ENCODE measurements at places on chromosomes 5 and 9.

DNA sequence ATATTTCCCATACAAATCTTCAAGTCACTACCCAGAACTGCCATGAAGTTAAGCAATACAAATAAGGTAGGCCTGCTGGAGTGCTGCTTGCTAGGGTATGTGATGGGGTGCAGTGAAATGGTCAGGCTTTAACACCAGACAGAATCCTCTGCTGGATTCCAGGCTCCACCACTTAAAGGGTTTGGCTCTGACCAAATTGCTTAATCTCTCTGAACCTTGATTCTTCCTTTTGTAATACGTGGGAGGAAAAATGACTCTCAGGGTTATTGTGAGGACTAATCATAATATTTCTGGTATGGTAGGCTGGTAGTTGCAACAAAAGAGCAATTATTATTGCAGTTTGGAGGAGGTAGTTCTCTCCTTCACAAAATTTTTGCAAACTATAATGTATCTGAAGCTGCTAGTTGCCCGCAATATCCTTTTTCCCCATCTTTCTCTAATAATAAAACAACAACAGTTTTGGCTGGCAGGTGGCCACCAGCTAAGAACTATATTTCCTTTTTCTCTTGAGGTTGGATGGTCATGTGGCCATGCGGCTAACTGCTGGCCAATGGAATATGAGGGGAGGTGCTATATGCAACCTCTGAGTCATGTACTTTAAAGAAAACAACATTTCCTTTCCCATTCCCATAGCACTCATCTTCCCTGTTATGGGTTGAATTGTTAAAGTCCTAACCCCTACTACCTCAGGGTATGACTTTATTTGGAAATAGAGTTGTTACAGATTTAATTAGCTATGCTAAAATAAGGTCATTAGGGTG lies 44.1 kb downstream of the CCL28 start:
- no peak for DNase-seq

DNA sequence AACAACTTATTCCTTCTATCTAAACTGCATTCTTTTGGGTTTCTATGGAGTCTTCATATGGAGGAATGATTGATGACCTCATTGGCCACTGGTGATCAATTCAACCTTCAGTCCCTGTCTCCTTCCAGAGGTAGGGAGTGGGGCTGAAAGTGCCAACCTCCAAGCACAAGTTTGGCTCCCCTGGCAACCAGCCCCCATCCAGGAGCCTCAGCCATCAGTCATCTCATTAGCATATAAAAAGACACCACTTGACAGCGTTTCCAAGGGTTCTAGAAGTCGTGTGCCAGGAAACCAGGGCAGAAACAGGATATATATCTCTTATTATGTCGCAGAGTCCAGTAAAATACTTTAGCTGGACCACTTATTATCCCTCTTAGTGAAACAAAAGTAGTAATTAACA lies 9.8 kb downstream of the SLC31A2 start:
- peak; percentile 63 for DNase-seq

DNA sequence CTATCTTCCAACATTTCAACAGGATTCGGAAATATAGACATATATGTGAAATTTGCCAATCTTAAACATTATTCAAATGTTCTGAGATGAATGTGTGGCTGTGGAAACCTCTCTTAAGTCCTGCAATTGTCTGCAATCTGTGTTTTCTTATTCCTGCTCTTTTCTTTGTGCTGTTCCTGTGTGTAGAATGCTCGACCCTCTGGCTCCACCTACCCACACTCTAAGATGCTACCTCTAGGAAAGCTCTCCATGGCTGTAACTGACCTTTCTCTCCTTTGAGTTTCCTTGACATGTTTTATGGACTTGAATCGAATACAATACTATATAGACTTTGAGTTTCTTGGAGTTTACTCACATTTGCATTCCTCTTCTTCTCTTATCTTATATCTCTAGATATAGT lies 120.6 kb upstream of the ASTN2 start:
- DNase-seq = peak; percentile 36

GRCh38 chr5:52065182-52065581 lies 681.9 kb downstream of the ISL1 start:
- no peak for DNase-seq

GRCh38 chr5:41840251-41840650 lies 30.0 kb downstream of the OXCT1 start:
- no peak for DNase-seq

DNA sequence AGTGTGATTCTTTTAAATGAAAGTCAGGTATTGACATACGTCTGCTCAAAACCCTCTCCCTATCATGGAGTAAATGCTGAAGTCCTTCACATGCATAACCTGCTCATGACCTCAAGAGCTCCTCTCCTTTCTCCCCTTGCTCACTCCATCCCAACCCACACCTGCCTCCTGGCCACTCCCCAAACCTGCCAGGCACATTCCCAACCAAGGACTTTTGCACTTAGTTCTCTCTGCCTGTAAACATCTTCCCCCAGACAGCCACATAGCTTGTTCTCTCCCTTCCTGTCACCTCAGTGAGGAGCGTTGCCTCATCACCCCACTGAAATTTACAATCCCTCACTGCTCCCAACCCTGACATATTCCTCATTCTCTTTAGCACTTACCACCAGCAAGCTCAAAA lies 8.7 kb downstream of the SETD9 start:
- no peak for DNase-seq

- DNase-seq = no peak
Observed at GRCh38 chr9:131404581-131404980, 10.7 kb downstream of the PRRC2B start.

- DNase-seq = peak; percentile 7
Observed at GRCh38 chr9:89358376-89358916, 40.1 kb downstream of the SECISBP2 start.

- no peak for DNase-seq
Observed at GRCh38 chr5:95102687-95103086, 182.2 kb downstream of the MCTP1 start.

- DNase-seq = no peak
Observed at GRCh38 chr5:91257301-91257700, 125.8 kb downstream of the ARRDC3 start.

GRCh38 chr9:15240927-15241326 lies 66.1 kb downstream of the TTC39B start:
- no peak for DNase-seq

DNA sequence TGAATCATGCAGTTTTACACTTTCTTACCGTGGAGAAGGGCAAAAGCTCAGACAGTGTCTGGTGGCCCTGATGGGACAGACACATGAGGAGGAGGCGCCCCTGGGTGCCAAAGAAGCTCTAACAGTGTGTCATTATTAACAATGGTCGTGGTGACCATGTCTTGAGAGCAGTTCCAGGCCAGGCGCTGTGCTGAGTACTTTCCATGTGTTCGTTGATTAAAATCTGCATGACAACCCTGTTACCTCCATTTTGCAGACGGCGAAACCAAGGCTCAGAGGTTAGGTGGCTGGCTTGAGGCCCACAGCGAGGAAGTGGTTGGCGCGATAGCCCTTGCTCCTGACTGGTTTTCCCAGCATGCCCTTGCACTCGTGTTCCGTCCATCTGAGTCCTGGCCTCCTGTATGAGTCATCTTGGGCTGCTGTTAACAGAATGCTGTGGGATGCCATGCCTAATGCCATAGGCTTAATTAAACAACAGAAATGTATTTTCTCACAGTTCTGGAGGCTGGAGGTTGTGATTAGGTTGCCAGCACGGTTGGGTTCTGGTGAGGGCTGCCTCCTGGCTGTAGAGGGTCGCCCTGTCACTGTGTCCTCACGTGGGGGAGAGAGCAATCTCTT lies 92.0 kb downstream of the AMBP start:
- peak; percentile 15 for DNase-seq

GRCh38 chr9:1536522-1537170 lies 478.5 kb upstream of the SMARCA2 start:
- DNase-seq = no peak

DNA sequence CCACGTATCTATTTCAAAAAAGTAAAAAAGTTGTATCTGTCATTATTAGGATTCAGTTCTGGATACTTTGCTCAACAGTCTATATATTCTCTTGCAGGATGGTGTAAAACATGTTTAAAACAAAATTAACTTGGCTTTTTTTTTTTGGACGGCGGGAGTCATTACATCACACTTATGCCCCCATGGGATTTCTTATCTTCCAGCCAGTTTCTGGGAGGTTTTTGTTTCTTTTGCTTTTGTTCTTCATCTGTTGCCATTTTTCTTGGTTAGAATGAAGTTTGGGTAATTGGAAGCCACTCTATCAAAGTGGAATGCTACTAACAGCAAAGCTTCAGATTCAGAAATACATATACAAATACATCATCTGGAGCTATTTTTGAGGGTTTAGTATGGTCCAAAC lies 1.8 kb upstream of the STARD4 start:
- no peak for DNase-seq

DNA sequence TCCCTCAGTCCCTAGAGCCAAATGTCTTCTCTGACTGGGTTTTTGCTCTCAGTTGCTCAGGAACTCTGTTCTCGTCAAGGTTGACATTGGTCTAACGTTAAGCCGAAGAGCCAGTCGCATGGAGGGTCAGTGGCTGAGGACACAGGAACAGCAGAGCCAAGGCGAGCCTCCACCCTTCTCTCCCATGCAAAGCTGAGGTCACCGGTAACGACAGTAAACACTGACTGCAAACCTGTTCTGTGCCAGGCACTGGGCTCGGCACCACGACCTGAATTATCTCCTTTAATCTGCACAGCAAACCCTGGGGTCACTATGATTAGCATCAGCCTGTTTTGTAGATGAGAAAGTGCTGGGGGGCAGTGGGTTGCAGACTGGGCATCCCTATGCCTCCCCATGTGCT lies 171.0 kb downstream of the COL23A1 start:
- peak; percentile 32 for DNase-seq

GRCh38 chr5:10711562-10711961 lies 49.5 kb downstream of the DAP start:
- DNase-seq = no peak

DNA sequence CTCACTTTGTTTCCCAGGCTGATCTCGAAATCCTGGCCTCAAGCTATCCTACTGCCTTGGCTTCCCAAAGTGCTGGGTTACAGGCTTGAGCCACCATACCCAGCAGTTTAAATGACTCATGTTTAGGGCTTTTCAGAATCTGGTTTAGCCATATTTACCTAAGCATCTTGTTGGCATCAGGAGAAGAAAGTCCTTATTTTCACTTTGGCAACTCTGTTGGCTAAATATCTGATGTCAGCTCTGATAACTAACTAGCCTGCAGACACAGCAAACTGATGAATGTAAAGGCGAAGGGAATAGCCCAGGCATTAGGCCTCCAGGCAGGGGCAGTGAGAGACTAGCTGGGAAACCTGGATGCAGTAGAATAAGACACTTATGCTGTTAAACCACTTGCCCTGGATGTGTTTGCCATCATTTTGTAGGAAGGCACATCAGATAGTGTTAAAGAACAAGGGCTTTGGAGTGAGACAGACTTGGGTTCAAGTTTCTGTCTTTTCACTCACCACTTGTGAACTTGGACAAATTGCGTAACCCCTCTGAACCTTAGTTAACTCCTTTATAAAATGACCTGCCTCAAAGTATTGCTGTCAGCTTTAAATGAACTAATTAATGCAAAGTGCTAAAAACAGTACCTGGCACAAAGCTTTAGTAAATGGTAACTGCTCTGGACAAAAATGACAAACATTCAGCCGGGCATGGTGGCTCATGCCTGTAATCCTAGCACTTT lies 34.7 kb upstream of the GARNL3 start:
- DNase-seq = no peak

GRCh38 chr9:36832164-36832795 lies 201.8 kb downstream of the PAX5 start:
- peak; percentile 37 for DNase-seq

DNA sequence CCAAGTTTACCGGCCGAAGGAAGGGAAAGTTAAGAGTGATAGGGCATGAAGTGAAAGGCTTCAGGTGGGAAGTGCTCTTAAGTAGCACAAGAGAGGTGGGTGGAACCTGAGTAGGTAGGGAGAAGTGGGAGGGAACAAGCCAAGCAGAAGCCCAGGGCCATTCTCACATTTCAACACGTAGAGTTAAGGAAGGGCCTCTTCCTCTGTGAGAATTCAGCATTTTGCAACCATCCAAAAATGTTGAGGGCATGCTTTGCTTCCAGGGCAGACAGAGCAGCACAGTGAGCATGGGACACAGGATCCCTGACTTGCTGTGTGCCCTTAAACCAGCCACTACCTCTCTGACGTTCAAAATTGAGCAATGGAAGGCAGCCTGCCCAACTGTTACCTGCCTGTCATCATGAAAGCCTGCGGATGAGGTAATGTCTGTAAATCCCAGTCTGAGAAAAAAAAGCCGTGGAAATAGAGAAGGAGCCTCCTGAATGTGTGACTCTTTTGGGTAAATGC lies 3.3 kb downstream of the CYFIP2 start:
- peak; percentile 57 for DNase-seq

GRCh38 chr5:56037531-56038010 lies 42.8 kb upstream of the IL6ST start:
- DNase-seq = no peak

DNA sequence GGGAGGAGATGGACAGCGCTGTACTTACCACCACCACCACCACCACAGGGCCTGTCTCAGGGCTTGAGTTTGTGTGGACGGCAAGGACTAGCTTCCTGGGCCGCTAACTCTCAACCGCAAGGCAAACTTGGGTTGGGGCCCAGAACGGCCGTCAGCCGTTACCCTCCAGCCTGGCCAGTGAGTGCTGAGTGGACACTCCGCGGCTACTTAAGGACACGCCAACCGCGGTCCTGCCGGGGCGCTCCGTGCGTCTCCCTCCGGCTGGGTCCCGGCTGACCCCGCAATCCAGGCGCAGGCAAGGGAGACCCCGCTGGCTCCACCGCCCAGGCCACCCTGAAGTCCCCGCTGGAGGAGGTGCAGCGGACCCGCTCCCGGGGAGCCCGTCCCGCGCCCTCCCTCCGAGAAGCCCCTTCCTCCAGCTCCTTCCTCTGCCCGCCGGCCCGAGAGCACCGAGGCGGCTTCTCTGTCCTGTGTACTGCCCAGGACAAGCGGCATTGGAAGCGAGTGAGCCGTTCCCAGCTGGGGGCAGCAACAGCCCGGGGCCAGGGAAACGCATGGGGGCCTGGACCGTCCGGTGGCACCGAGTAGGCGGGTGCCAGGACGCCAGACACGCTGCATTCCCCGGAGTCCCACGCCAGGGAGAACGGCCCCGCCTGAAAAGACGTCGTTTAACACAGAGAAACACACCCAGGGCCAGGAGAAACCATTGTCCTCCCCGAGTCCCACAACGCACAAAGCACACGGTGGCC lies 46.6 kb downstream of the HABP4 start:
- peak; percentile 56 for DNase-seq

GRCh38 chr9:3516667-3517330 lies 9.0 kb downstream of the RFX3 start:
- no peak for DNase-seq

GRCh38 chr9:38713426-38713825 lies 6.5 kb downstream of the FAM240B start:
- no peak for DNase-seq

GRCh38 chr9:5884191-5884590 lies 6.5 kb upstream of the MLANA start:
- DNase-seq = no peak

GRCh38 chr5:138946241-138946623 lies 71.1 kb upstream of the LRRTM2 start:
- DNase-seq = peak; percentile 93

GRCh38 chr9:96646081-96646991 lies 8.8 kb downstream of the PRXL2C start:
- DNase-seq = no peak

All from H7 (cell line).